ENCODE measurements at places on chromosomes 7 and 10.
A peak's percentile ranks its signal among the peaks of the same experiment; 100 is the strongest.

GRCh38 chr7:100127866-100128636 lies 1.3 kb downstream of the MBLAC1 start:
- DNase-seq: no peak

DNA sequence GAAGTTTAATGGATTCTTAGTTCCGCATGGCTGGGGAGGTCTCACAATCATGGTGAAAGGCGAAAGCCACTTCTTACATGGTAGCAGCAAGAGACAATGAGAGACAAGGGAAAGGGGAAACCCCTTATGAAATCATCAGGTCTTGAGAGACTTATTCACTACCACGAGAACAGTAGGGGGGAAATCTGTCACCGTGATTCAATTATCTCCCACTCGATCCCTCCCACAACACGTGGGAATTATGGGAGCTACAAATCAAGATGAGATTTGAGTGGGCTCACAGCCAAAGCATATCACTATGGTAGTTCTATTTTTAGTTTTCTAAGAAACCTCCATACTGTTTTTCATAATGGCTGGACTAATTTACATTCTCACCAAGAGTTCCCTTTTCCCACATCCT lies 36.7 kb downstream of the SPAM1 start:
- DNase-seq: no peak

- DNase-seq: no peak
Measured at GRCh38 chr7:155692317-155692716, 47.9 kb downstream of the RBM33 start.

- DNase-seq: no peak
Measured at GRCh38 chr7:105820363-105821066, 55.9 kb downstream of the ATXN7L1 start.

DNA sequence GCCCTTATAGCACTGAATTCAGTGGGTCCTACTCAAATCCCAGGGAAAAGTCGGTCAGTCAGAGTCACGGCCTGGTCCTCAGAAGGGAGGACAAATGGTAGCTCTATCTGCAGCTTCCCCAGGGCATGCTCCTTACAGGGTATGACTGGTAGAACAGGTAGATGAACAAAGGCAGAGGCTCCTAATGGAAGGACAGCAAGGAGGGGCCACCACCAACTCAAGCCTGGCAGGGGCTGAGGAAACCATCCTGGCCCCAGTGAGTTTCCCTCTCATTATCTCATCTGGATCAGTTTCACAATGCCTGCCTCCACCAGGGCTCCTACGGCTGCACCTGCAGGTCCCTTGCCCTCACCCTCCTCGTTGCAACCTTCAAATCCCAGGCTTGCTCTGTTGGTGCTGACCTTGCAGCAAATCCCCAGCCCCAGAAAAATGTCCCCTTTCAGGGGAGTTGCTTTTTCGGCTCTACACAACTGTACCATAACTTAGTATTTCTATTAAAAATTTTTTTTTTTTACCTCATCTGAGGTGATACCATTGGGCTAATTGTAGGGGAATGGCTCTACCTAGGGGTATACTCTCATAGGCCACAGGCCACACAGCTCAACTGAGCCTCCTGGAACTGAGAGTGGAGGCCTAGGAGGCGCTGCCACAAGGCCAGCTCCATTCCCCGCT lies 2.4 kb upstream of the MYO1G start:
- DNase-seq: no peak

- DNase-seq: no peak
Measured at GRCh38 chr10:47406870-47407691, 23.0 kb upstream of the ZNF488 start.

DNA sequence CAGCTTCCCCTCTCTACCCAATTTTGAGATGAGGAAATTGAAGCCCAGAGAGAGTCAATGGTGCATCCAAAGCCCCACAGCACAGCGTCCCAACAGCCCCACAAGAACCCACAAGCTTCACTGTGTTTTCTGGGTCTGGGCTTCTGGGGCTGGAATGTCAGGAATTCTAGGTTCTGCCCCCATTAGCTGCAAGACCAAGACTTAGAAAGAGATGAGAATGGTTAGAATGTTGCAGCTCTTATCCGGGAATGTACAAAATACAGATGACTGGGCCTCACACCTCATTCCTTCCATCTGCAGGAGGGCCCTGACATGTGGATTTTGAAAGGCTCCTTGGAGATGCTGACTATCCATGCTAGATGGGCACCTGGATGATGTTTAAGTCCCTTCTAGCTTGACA lies 6.0 kb upstream of the SGPL1 start:
- DNase-seq: no peak

DNA sequence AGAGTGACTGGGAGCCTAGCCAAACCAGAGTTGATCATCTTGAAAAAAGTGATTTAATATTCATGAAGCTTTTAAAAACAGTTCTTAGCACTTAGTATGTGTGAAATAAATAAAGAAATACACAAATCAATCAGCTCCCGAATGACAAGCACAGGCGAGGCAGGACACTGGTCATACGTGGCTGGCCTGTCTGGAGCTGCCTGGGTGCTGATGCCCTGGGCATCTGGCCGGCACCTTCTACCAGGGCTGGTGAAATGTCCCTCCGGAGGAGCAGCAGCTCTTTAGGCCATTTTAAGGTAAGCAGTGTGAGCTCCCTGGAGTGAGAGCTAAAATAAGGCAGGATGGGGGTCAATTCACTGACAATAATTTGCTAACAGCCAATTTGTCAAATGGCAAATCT lies 23.7 kb downstream of the IL15RA start:
- DNase-seq: no peak

DNA sequence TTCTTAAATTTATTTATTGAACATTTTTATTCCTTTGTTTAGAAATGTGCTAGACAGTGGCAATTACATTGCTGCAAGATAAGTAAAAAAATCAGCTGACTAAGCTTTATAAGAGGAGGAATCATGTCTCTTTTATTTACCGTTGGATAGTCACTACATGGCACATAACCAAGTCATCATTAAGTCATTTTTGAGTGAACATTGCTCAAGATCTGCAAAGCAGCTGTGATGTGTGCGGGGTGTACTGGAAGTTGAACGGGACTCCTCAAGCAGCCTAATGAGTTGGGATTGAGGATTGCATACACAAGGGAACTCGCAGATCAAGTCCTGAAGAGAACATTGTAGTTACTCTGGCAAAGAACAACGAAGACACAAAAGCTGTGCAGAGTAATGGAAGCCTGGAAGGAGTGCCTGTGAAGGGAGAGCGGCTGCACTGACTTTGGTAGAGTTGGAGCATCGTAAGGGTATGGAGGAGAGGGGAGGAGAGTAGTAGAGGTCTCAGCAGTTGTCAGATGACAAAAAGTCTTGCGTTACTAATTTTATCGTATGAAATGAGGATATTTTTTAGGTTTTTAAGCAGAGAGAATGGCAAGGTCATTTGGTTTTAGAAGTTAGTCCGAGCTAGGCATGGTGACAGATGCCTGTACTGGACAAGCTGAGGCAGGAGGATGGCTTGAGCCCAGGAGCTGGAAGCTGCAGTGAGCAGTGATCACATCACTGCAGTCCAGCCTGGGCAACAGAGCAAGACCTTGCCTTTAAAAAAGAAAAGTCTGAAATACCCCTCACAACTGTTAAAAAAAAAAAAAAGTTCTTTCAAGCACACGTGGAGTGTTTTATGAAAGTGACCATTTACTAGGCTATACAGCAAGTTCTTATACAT lies 95.1 kb downstream of the BMPR1A start:
- DNase-seq: no peak

GRCh38 chr7:139054101-139054500 lies 18.3 kb upstream of the ZC3HAV1L start:
- no peak for DNase-seq

GRCh38 chr10:60944058-60944909 lies at the start of gene RHOBTB1:
Gene RHOBTB1 (minus strand): TSS chr10:60944185. CDS start chr10:60911542, 32,643 bp downstream.
- peak; percentile 58 for DNase-seq

GRCh38 chr7:77157446-77157845 lies 35.0 kb downstream of the CCDC146 start:
- DNase-seq: peak; percentile 6

- no peak for DNase-seq
Measured at GRCh38 chr10:26386781-26387180, 51.4 kb upstream of the APBB1IP start.

GRCh38 chr7:76057813-76058145 lies 9.9 kb downstream of the MDH2 start:
- no peak for DNase-seq
